Fibroblast of mammary gland (primary cell): ENCODE measurements at places on chromosomes 7 and 10.

- no peak for DNase-seq
Observed at GRCh38 chr10:1731592-1731991, 5.7 kb downstream of the ADARB2 start.

DNA sequence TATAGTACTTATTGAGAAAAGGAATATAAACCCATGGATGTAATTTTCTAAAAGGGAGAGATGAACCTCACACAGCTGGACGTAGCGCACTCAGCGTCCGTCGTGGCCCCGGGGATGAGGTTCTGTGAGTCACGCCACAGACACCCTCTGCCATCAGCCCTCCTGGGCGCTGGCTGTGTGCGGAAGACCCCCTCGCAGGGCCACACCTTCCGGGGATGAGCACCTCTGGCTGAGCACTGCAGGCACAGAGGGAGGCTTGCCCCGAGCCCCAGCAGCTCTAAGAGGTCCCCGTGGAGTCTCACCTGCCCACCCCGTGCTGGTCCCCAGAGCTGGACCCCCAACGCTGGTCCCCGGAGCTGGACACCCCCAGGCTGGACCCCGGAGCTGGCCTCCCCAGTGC is 215.8 kb downstream of the PTPRN2 start:
- DNase-seq = no peak

- DNase-seq = peak; percentile 21
Observed at GRCh38 chr10:132788180-132788830, 2.4 kb upstream of the NKX6-2 start.

DNA sequence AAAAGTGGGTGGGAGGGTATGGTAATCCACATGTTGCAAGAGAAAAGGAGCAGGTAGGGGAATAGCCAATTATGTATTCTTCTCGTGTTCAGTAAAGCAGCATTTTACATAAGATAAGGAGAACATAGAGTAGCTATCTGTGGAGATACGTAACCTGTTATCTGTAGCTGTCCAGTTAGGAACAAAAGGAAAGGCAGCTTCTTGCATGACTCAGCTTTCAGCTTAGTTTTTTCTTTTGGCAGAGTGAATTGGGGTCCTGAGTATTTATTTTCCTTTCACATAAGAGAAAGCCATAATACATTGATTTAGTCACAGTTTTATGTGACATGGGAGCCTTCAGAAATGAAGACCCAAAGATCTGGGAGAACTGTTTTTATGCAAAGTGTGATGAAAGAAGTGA is 116.7 kb upstream of the IMMP2L start:
- no peak for DNase-seq

DNA sequence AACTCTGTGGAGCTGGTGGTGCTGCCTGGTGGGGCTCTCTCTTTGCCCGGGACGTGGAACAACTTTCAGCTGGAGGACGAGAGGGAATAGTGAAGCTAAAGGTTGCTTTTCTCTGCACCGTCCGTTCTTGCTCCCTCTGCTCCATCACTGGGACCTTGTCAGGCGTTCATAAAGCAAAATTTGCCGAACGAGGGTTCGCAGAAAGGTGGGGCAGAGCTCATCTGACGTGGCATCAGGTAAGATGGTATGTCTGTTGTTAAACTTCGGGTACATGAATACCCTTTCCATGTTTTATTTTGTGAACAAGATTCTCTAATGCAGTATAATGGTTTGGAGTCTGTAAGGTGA is 416 bp downstream of the BBS9 start:
- DNase-seq = no peak

DNA sequence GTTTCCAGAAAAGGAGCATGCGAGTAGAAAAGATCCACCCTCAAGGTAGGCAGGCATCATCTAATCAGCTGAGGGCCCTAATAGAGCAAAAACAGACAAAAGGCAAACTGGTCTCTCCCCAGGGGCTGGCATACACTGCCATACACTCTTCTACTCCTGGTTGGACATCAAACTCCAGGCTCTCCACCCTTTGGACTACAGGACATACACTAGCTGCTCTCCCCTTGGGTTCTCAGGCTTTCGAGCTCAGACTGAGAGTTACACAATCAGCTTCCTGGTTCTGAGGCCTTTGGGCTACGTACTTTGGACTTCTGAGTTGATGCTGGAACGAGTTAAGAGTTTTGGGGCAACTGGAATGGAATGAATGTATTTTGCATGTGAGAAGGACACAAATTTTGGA is 50.9 kb upstream of the TM9SF3 start:
- DNase-seq = no peak

GRCh38 chr7:127089146-127089545 is 163.6 kb downstream of the GRM8 start:
- no peak for DNase-seq

DNA sequence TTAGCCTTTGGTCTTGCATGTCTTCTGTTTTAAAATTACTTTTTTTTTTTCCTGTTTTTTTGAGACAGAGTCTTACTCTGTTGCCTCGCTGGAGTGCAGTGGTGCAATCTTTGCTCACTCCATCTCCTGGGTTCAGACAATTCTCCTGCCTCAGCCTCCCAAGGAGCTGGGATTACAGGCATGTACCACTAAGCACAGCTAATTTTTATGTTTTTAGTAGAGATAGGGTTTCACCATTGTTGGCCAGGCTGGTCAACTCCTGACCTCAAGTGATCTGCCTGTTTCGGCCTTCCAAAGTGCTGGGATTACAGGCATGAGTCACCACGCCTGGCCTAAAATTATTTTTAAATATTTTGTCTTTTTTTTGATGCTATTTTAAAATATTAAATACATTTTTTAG is 38.5 kb downstream of the MLLT10 start:
- DNase-seq = peak; percentile 82

GRCh38 chr7:46658281-46658680 is 737.2 kb upstream of the IGFBP3 start:
- no peak for DNase-seq

GRCh38 chr7:117937753-117938483 is 64.7 kb upstream of the CTTNBP2 start:
- no peak for DNase-seq

- no peak for DNase-seq
Observed at GRCh38 chr7:158395780-158396278, 191.8 kb downstream of the PTPRN2 start.

GRCh38 chr7:85730012-85730411 is 543.2 kb upstream of the SEMA3D start:
- peak; percentile 31 for DNase-seq

DNA sequence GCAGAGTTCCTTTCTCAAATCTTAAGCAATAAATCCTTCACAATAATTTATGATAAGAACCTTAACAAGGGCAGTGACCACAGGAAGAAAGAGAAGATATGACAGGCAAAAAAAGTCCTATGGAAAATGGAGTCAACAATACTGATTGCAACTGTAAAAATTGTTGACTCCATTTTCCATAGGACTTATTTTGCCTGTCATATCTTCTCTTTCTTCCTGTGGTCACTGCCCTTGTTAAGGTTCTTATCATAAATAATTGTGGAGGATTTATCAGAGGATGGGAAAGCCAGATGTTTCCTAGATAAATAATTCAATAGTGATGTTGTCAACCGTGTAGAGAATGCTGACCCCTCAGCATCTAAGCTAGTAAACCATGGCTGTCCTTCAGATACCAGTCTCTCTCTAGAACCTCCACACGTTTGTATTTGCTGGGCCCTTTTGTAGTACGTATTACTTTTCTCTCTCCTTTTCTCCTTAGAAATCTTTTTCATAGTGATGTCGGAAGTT is 172.6 kb upstream of the BET1 start:
- DNase-seq = no peak

DNA sequence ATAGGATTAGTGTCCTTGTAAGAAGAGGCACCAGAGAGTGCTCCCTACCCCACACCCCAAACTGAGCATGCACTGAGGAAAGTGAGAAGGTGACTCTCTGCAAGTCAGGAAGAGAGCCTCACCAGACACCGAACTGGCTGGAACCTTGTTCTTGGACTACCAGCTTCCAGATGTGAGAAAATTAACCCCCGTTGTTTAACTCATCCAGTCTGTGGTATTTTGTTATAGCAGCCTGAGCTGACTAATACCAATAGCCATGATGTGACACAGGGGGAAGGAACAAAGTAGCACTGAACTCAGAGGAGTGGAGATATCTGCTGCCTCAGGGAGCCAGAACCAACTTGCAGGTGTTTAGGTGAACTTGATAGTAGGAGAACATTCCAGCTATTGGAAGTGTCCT is 415.2 kb upstream of the ZMIZ1 start:
- DNase-seq = no peak

DNA sequence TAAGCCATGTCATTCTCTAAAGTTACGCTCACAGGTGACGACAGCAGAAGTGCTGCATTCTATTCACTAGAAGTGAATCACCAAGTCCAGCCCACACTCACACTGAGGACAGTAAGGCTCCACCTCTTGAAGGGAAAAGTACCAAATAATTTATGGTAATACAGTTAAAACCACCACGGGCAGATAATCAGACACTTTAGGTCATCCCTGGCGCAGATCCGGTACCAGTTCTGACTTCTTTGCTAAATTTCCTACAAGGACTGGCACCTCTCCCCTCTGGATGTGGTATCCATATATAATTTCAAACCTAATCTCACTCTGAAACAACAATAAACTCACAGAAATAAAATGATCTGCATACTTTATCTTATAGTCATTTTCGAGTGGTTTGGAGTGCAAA is 954.7 kb upstream of the GHITM start:
- DNase-seq = no peak

DNA sequence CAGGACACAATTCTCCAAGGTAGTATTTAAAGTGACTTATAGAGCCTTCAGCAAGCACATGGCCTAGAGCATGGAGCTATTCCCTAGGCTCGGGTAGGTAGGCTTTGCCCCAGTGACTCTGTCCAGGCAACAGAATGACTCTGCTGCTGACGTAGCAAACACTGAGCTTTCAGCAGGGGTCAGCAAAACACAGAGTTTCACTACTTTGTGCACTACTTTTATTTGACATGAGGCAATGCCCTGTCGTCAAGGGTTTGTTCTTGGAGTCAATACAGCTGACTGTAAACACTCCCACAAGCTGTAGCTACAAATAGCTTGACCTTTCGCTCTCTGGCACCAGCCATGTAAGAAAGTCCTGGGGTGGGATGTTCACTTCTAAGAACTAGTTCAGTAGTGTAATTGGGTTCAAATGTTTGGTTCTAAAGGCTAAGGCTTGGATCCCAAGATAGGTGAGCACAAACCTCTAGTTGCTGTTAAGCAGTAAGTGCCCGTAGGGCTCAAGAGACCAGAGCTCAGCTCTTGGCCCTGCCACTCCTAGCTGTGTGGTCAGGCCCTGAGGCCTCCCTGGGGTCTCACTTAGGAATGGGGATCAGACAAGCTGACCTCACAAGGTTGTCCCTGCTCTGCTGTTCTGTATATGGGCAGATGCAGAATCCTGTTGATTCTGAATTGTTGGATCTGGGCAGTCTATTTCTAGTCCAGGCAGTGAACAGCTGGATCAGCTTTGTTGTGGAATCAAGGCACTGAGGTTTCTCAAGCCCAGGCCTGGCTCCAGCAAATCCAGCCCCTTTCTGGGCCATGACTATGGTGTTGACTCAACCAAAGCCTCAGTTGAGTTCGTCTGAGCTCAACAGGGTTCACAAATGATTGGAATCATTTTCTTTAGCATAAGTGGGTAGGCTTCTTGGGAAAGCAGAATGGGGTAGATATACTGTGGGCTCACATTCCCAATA is 10.7 kb downstream of the NODAL start:
- DNase-seq = peak; percentile 90

DNA sequence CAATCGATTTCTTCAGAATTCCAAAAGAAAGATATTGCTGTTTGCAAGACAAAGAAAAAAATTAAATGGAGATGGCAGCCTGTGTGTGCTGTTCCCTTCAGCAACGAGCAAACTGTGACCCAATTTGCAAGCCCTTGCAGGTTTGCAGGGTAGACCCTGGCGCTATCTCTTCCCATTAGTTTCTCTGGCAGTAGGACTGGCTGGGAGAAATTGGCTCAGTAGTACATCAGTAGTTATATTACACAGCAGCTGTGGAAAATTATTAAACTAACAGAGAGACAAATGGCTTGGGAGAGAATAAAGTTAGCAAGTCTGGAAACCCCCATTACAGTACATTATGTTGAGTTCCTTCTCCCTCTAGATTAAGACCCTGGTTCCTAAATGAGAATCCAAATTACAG is 116.4 kb upstream of the ITGB1 start:
- no peak for DNase-seq

DNA sequence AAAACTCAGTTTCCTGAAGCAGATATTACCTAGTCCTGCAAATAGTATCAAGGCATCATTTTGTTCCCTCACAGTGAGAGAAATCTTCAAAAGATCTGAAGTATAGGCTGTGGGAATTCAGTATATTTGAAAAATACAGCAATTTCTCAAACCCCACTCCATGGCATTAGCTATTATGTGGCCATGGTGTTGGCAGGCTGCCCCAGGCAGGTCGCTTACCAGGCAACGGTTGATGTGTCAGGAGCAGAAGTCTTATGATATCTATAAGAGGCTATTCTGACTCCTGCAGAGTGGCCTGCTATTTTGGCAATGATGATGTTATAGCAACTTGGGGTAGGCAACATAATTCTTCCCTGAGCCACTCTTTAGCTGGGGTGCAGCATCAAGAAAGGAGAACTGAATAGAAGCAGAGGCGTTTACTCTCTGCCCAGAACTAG is 187.9 kb downstream of the PLXDC2 start:
- DNase-seq = peak; percentile 39

DNA sequence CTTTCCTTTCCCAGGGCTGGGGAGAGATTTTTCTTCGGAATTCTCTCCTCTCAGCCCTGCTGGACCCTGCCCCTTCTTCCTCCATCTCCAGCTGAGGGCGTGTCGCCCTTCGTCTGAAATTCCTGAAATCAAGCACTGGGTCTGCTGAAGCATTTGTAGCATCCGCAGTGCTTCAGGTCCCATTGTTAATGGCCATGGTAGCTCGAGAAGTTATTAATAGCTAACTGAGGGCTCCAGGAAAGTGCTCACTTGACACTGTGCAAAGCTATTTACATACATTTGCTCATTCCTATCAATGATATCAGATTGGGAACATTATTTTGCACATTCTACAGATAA is 515 bp downstream of the FAM149B1 start:
- DNase-seq = no peak
